ENCODE measurements at places on chromosomes 11 and 22. TPM values are rescaled to one million over a fixed set of nuclear protein-coding genes. Genes with fewer than 3 reads are reported as not detected.

ETS1 gene
- 192 TPM for polyA plus RNA-seq

FZD4 gene
- not detected for polyA plus RNA-seq

OR4D5 gene
- not detected for polyA plus RNA-seq

FERMT3 gene
- 149 TPM for polyA plus RNA-seq

OR8D4 gene
- polyA plus RNA-seq = not detected

Measured in IgD-negative memory B cell (primary cell).